ENCODE measurements at places on chromosomes 3 and 15.

DNA sequence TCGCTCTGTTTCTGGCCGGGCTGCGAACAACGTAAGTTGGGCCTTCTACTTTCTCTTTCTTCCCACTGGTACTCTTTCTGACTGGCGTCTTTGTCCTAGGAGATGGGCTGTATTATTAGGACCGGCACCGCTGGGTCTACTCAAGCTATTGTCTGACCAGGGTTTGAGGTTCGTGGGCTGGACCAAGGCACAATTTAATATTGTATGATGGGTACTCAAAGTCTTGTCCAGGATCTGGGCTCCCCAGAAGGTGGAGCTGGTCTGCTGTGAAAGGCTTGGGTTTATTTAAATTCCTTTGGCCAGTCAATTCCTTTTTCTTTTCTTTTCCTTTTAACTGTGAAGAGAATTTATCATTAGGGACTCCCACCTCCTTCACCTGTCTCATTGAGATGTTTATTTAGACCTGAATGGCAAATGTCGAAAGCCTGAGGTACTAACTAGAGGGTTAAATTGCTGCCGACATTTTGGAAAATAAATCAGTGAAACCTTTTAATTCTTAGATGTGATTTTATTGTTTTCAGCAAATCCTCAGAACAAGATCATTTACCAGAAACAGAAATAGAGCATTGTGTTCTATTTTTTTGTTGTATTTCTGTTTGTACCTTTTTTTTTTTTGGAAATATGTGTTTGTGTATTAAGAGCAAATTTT lies 410 bp downstream of the LRRC49 start:
- DNase-seq, result peak; percentile 44

GRCh38 chr3:112333002-112333380 lies at the start of gene CD200:
Gene CD200, plus strand, starts transcription at chr3:112333156. Its CDS starts 57 bp downstream, at chr3:112333213.
- peak; percentile 78 for DNase-seq

DNA sequence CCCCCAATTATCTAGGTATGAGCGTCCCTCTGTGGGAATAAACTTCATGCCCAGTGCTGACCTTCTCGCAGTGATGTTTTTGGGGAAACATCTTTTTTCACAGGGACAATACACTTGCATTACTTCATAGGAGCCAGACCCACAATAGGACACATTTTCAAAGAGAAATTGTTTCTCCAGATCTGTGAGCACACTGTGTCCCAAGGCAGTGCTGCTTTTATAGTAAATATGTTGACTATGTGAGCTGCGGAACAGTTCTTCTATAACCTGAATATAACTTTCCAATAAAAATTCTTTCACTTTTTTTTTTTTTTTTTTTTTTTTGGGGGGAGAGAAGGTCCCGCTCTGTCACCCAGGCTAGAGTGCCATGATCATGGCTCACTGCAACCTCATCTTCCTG lies 17.4 kb upstream of the THSD4 start:
- DNase-seq, result no peak

DNA sequence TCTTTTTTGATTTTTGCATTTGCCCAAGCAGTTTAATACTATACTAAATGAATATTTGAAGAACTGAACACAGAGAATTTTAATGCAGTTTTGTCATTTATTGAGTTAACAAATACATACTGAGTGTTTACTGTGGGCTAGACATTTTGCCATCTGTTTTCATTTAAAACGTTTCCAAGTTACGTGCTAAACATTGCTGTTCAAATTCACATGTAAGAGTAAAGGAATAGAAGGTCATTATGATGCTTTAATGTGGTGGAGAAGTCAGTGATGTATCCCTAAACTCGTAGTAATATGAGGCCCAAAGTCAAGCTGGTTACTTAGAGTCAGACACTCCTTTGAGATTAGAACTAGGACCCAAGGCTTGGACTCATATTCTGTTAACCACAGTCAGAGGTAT lies 49.4 kb downstream of the CRYBG3 start:
- no peak for DNase-seq

- DNase-seq, result peak; percentile 23
Measured at GRCh38 chr15:65824031-65824743, 32.1 kb upstream of the DENND4A start.

DNA sequence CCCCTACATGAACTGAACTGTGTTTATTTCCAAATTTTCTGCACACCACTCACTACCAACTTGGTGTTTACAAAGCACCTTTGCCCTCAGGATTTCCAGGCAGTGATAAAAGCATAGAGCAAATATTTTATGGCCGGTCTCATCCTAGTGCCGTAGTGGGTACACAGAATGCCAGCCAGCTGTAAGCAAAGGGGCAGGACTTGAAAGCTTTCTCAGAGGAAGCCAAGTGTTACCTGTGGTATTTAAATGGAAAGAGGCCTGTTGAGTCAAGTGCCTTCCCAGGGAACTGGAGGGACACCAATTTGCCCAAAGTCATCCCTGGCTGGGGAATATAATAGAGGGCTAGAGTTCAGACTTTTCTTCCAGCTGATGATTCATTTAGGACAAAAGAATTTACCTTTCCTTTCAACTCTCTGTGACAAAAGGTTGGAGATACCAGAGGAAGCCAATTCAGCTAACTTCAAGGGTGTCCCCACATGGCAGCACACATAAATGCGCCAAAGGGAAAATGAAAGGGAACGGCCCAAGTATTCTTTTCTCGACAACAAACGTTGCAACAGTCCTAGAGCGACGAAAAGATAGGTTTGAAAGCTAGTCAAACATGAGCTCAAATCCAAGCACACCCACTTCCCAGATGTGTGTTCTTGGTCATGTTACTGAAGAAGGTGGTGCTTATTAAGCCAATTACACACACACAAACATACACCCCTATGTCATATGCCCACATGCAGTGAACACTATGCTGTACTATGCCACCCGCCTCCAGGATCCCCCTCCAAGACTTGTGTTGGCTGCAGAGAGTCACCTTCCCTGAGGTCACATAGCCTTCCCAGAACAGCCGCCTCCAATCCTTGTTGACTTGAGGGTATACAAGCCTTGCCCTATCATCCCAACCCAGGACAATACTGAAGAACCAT lies 27.7 kb downstream of the MAGI1 start:
- no peak for DNase-seq

GRCh38 chr3:141193066-141193830 lies 38.4 kb upstream of the PXYLP1 start:
- no peak for DNase-seq

DNA sequence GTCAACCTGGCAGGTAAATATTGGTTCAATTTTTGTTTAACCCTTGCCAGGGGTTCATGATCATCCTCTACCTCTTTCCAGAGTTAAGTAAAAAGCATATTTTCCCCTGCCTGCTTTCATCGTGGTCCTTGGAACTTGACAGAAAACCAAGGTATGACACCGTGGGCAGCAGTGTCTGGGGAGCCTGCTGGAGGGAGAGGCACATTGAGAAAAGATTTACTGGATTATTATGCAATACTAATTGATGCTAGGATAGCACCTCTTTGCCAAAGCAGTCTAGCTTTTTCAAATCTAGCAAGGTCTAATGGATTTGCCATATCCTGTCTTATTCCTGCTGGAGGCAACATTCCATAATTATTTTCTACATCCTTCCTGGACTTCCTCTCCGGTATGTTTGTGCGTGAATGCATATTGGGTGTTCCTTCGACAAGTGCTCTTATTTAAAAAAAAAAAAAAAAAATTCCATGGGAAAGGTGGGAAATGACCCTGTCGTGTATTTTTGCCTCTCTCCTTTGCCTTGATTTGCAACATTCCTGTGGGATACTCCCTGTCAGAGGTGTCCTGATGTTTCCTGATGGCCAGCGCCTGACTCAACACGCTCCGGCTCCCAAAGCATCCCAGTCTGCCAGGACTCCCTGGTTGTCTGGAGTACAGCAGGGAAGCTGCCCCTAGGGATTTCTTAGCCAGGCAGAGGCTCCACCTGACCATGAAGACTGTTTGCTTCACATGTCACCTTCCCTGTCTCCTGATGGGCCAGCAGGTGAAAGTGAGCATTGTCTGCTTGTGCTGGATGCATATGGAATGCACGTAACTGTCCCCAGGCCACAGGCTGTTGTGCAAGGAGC lies 6.3 kb downstream of the BHLHE40 start:
- DNase-seq, result no peak

DNA sequence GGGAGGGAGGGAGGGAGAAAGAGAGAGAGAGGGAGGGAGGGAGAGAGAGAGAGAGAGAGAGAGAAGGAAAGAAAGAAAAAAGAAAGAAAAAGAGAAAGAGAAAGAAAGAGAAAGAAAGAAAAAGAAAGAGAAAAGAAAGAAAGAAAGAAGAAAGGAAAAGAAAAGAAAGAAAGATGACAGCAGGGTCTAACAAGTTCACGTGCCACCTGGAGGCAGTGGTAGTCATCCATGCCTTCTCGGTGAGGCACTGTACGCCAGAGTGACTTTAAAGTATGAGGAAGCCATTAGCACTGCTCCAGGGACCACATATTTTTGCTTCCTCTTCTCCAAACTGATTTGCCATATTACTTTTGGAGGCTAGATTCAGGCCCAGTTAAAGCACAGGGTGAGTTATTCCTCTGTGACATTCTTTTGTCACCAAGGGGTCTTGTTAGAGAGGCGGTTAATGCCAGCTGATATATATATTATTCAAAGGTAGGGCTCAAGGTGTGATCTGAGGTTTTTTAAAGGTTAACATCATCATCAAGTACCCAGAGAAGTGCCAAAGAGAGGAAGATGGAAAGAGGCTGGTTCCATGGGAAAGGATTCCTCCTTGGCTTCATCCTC lies at the start of gene HTR3D:
HTR3D (plus strand) TSS at position 556 of the 606 bp plus-strand sequence; CDS start at position 556, 0 bp downstream.
- DNase-seq, result no peak

GRCh38 chr3:25945836-25946235 lies 155.9 kb downstream of the OXSM start:
- no peak for DNase-seq

DNA sequence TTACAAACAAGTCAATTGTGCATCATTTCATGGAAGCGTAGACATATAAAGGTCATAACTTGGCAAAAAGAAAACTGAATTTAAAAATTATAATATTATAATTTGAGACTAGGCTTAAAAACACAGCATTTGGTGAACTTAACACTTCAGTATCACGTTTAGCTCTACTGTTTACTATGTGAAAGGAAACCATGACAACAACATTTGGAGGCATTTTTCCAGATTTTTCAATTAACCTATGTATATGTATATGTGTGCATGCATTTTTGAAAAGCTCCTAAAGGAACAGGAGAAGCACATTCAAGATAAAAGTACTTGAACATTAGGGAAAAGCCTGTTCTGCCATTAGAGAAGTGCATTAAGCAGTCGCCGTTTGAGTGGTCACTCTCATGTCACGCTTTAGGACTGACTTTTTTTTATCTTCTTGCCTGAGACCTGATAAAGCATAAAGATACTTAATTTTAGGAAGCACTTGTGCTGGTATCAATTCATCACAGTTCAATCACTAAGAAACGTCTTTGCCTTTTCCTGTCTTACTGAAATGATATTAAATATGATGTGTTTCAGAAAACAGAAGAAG lies 156.0 kb downstream of the NAALADL2 start:
- DNase-seq, result no peak

GRCh38 chr3:178671791-178672190 lies 135.6 kb downstream of the KCNMB2 start:
- DNase-seq, result peak; percentile 2

DNA sequence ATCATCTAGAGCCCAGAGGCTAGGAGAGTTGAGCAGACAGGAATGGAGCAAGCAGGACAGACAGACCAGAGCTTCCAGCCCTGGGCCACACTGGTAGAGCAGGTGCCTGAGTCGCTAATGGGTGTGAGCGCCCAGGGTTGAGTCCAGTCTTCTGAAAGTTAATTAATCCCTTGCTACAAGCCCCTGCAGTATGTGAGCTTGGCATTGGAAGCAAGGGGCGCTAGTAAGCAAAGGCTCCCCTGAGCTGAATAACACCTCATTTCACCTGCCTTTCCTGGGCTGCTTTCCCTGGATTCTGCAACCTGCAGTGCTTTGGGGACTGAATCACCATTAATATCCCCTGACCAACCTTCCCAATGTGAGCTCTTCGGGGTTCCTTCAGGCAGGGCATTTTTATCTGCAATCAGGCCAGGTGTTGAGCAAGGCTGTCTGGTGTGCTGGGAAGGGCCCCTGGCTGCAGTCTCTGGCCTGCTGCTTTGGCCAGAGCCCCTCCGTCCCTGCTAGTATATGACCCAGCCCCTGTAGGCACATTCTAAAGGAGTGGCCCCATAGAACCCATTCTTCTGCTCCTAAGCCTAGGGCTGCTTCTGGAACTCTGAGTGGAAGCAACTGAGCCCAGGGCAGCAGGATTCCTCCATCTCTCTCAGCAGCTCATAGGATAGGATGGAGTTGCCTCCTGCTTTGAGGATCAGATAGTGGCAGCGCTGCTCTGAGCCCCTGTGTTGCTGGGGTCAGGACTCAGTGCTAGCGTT lies 45.1 kb upstream of the EPHB1 start:
- no peak for DNase-seq

DNA sequence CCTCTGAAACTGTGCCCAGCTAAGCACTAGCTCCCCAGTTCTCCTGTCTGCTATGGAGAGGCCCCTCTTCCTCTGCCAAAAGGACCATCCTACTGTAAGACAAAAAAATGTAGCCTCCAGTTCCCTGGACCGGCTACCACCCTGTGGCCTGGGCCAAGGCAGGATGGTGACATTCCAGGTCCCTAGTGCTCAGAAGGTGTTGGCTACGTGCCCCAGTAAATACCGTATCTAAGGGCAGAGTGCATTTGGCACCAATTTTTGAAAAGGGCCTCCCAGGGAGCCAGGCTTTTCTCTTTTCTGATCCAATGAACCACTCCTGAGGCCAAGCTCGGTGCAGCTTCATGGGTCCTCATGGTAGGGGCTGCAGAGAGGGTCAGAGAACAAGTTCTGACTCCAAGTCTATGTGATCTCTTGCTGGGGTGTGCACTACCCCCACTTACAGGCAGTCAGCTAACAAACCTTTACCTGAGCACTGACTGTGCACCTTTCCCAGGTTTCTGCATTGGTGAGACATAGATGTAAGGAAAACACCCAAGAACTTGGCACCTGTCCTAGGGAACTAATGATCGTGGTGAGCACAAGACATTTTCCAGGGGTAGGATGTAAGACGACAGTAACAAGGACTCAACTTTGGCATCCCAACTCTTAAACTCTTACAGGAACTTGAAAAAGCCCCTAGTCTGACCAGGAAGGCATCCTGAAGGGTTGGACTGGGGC lies 32.6 kb downstream of the TLE3 start:
- DNase-seq, result no peak

GRCh38 chr15:91559066-91559465 lies 294.4 kb upstream of the SLCO3A1 start:
- DNase-seq, result peak; percentile 70

GRCh38 chr3:126103121-126104027 lies 19.4 kb upstream of the SLC41A3 start:
- no peak for DNase-seq

DNA sequence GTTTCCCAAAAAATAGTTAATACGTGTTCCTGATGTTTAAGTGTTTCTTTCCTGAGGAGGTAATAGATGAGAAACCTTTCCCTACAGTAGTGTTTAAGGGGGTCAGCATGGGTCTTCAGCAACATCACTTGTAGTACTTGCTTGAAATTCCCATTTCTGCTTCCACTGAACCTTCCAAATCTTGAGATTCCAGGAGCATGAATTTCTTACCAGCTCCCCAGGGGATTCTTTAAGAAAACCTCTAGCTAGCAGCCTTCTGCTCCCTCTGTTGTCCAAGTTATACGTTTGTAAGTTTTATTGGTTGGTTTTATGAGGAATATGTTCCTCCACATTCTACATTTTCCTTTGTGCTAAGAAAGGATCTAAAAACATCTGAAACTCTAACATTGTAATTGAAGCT lies 38.2 kb upstream of the ACP3 start:
- no peak for DNase-seq

- no peak for DNase-seq
Measured at GRCh38 chr15:57118013-57118799, 199.8 kb downstream of the TCF12 start.

Data from head of caudate nucleus (tissue), 42 donors.